ENCODE measurements at places on chromosomes 5 and 9.

DNA sequence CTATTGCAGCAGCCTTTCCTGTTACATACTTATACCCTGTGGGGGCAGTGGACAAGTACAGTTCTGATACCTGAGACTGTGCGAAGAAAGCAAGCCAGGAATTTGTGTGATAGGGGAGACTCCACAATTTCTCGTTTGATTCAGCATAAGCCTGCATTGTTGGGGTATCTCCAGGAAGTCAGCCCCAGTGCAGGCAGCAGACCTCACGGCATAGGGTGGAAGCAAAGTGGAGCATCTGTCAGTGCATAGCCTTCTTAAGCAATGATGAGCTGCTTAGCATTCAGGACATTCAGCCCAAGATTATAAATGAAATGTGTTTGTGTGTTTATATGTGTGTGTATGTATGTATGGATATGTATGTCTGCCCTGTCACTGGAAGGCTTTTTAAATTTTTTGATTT lies 157.0 kb downstream of the SH3GL2 start:
- no peak for DNase-seq

DNA sequence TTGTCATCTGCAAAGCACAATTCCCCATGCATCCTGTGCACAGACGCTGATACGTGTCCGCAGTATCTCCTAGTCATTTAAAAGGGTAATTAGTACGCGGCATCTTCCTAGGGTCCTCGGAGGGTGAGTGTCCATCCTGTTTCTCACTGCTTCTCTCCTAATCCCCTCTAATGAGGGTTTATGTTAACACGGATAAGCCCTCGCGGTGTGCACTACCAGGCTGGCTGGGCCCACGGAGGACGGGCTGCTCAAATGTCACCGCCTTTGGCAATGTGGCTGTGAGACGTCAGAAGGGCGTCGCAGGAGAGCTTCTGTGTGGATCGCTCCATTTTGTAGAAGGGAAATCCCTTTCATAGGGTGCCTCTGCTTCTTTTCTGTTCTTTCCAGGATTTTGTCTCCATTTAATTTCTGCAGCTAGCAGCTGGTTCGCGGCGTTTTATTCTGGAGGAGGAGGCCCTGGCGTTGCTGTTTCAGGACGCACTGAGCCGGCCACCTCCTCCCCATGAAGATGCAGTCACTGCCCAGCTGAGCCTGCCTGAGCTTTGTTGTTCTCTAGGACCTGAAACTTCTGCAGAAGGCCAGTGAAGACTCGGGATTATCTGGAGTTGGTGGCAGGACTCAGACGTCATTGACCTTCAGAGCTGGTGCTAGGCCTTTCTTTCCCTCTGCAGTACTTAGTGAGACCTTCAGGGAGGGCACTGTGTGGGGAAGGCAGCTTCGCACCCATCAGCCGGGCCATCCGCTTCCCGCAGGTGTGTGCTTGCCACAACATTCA lies 326.1 kb upstream of the IRX1 start:
- DNase-seq: no peak

DNA sequence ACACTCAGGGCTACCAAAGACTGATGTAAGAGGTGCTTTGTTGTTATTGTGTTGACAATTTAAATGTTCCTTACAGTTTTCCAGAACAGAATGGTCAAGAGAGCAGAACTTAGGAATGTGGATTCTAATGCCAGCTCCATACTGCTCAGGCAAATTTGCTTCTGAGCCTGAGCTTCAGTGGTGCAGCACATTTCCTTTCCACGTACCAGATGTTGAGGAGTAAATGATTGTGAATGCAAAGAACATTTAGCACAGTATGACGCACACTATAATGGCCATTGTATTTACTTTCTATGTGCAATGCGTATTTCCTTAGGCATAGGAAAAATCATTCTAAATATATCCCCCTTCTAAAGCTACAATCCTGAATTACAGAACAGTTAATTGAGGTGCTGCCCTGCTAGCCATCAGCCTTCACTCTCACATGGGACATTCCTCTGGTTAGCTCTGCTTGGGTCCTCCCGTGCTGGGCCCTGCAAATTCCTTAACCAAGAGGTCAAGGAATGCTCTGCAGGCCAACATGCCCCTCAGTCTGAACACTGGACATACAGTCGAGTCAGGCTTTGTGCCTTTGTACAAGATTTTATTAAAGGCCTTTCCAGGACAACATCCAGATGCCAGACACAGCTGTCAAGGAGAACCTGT lies 21.1 kb upstream of the TMEM174 start:
- no peak for DNase-seq

DNA sequence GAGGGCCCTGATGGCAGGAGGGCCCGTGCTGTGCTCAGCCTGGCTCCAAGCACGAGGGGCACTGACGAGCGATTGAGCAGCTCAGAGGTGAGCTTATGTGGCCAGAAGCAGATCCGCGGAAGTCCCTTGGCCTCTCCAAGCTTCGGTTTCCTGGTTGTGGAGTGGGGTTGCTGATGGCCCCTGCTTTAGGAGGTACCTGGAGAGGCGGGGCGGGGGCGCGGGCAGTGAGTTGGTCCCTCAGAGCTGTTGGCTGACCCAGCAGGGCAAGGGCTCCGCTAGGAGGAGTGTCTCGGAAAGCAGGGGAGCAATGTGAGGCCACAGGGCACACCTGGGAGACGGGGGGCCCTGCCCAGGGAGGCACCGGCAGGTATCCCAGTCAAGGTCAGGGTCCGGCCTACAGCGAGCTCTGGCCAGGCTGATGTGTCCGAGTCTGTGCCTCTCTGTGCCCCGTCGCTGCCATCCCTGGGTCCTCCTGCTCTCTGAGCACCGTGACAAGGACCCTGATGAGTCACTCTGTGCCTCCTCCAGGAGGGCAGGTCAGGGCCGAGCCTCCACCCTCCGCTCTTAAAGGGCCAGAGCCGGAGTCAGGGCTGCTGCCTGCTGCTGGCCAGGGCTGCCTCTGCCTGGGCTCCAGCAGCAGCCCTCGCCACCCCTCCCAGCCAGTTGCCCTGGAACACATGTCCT lies 14.8 kb downstream of the NCS1 start:
- DNase-seq: peak; percentile 39

GRCh38 chr9:77750284-77750683 lies 102.2 kb upstream of the GNA14 start:
- peak; percentile 13 for DNase-seq

DNA sequence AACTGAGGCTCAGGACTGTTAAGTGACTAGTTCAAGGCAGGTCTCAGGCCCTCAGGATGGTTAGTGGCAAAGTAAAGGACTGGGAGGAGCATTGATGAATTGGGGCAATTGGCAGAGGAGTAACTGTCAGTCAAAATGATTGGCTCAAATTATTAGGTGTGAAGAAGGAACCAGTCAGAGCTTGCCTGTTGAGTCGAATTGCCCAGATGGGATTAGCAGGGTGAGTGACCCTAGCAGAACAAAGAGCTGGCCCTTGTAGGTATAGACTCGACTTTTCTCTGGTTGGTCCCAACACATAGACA lies 2.6 kb upstream of the NSD1 start:
- no peak for DNase-seq

DNA sequence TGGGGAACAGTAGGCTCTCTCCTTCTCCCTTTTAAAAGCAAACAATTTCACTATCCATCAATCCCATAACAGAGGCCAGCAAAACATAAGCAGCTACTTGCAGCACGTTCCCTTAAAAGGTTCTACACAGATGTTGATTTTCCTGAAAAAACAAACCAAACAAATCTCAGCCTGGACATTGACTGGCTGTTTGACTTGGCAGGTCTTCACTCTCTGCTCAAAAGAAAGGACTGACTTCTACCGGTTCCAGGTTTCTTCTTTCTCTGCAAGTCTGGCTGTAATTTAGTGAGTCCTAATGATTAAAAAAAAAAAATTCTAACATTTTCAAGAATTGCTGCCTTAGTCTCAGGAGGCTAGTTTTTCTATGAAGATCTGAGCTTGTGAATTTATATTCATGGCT lies 203.1 kb upstream of the EFNA5 start:
- no peak for DNase-seq

DNA sequence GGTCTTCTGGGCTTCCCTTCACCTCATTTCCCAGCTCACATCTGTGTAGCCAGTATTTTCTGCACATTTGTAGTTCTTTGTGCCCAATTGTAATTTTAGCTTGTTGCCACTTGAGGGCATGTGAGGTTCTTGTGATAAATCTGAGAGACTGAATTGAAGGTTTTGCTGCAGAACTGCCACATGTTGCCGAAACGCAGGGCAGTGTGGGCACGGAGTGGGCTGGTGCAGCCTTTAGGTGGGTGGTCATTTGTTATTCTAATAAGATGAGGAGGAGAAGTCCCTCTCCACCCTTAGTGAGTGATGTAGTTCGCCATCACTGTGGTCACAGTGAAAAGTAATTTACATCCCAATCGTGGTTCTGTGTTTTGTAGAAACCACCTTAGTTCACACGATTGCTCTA lies 21.2 kb downstream of the OTULIN start:
- DNase-seq: peak; percentile 51

DNA sequence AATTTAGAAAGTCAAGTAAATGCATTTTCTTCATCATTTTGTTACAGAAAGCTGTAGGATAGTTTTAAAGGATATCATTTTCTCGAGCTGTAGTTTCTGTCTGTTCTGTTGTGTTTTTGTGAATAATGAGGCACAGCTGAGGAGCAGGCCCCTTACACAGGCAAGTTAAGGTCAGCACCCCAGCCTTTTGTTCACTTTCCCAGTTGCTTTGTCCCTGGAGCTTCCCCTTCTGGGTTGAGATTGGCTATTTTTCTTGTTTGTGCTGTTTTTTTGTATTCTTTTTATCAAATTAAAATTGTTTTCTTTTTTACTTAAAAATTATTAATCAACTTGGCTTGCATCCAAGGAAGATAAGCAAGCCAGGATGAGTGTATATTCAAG lies 213.8 kb upstream of the ACTBL2 start:
- no peak for DNase-seq

DNA sequence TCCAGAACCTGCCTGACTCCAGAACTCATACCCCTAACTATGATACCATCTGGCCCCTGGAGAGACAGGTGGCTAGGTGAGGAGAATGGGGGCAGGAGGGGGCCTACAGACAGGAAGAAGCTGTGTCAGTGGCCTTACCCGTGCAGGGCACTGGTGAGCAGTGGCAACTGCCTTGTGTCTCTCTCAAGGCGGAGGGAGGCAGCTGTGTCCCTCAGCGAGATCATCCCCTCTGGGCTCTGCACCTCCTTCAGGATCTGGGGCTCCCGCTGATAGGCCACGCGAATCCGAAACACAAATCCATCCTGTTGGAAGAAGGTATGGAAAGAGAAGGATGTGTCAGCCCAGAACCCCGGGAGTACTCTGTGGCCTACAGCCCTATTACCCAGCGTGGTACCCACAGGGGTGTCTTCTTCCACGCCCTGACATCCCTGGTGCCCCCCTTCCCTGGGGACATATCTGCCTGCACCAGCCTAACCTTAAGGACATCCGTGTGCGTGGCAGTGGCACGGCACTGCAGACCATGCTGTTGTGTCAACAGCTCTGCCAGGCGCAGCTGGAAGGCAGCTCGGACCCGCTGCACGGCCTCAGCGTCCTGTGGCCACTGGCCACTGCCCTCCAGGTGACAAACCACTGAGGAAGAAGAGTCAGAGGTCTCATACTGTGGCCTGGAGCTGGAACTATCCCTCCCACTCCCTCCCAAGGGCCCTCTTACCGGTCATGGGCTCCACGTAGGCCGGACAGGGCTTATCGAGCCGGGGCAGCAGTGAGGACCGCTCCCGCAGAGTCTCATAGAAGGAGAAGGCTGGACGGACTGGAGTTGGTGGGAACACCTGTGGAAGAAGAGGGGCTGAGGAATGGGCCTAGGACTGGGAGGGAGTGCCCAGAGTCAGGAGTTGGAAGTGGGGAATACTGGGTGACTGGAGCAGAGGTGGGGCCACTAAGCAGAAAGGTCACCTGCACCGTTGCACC lies 7.8 kb downstream of the NOL6 start:
- DNase-seq: no peak

- no peak for DNase-seq
These were observed 1.1 kb upstream of the SH3TC2 start for GRCh38 chr5:149063896-149064478.

DNA sequence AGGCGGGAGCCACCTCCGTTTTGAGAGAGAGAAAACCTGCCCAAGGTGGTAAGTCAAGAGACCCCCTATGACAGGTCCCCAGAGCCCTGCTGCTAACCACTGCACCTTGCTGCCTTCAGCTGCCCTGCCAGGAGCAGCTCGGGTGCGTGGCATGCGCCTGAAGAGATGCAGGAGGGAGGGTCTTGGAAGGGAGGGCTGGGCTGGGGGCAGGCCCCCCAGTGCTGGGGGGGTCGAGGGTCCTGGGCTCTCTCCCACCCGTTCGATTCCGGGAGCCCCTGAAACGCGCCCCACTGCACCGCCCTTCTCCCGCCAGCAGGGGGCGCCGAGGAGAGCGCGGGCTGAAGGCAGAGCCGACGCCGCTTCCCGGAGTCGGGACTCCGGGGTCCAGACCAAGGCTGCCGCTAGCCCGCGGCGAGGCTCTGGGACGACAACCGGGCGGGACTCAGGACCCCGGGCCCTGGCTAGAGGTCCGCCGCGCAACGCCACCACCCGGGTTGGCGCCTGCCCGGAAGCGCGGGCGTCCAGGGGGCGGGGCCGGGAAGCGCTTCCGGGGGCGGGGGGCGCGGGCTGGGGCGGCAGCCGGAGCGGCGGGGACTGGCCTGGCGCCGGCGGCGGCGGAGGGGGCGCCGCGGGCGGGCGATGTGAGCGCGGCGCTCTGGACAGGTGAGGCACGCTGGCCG lies at the start of gene ZBTB34:
Gene ZBTB34, plus strand, starts transcription at position 563 of the 680 bp plus-strand sequence. CDS start 18,761 bp downstream, outside the sequence.
- peak; percentile 53 for DNase-seq

- peak; percentile 81 for DNase-seq
These were observed 556 bp downstream of the PCDHGC3 start for GRCh38 chr5:141476132-141476911.

GRCh38 chr9:99666571-99666970 lies 155.1 kb upstream of the NR4A3 start:
- DNase-seq: no peak

- DNase-seq: no peak
These were observed 30.2 kb upstream of the NR3C1 start for GRCh38 chr5:143433670-143434069.

DNA sequence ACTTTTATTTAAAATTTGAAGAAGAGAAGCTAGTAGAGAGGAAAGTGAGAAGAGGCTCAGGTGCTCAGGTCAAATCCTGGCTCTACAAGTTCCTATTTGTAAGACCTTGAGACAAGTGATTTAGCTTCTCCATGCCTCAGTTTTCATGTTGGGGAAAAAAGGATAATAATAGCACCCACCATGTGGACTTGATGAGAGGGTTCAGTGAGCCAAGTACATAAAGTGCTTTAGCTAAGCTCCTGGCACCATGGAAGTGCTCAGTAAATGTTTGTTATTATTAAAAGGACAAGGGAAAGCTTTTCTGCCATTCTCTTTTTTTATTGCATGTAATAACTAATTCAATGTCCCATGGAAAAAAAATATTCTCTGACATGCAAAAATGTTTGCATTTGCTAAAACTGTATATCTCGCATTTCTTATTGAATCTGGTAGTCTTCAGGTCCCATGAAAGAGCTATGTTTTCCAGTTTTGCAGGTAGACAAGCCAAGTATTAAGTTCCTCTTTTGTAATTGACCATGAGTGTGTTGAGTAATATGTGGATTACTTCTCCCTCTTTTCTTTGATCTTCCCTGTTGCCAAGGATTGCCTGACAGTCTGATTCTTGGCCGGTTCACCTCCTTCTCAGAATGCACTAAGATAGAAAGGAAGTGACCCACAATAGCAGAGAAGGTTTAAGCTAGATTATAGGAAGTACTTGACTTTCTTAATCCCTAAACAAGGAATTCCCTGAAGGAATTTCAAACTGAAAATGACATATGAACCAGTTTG lies 45.6 kb upstream of the TRIM32 start:
- no peak for DNase-seq

All from fibroblast of skin of right quadriceps (primary cell).